NCI-H446 (cell line): ENCODE measurements at places on chromosomes 2 and 18.

DNA sequence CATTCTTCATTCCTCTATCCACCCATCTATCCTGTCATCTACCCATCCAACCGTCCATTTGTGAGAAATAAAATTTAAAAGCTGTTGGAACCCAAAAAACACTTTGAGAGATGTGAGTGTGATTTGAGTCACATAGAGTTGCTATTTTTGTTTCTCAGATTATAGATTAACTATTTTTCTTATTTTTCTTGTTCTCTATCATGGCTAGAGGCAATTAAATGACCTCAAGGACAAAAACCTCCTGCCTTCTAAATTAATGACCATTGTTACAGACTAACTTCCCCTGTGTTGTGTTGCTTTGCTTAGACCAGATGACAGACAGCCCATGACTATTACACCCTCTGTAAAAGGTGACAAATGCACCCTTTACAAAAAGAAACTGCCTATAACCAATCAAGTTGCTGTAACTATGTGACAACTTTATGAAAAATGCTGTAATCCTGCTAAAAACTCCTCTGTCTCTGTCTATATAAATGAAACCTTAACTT, 207.9 kb upstream of the CXCR4 start:
- no peak for DNase-seq

DNA sequence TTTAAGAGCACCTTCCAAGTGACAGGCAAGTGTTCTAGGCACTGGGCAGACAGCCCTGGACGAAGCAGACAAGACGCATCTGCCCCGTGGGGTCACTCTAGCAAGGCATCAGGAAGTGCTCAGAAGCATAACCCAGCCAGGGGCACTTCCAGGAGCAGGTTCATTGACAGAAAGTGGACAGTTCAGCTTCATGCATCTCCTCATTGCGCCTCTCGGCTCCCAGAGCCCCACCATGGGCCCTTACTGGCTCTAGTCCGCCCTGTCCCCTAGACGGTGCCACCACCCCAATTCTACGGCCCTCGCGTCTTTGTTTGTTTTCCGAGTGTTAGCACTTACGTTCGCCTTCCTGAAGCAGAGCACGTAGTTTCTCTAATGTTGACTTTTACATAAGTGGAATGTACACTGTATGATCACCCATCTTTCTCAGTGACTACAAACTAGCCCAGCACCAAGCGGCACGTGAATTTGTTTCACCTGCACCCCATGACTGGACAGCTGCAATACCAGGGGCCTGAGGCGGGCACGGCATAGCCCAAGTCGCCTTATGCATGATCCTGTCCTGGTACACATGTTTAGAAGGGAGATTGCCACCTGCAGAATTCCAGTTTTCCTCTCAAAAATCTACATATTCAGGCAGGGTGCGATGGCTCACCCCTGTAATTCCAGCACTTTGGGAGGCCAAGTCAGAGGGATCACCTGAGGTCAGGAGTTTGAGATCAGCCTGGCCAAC, 33.2 kb downstream of the SNED1 start:
- no peak for DNase-seq

- no peak for DNase-seq
Observed at GRCh38 chr2:158273791-158274190, 172.1 kb downstream of the UPP2 start.

DNA sequence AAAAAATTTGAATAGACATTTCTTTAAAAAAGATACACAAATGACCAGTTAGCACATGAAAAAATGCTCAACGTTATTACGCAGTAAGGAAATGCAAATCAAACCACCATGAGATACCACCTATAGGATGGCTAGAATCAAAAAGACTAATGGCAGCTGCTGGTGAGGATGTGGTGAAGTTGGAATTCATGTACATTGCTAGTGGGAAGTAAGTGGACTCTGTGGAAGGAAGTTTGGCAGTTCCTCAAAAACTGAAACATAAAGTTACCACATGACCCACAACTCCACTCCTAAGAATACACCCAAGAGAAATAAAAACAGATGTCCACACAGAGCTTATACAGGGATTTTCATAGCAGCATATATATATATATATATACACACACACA, 51.2 kb downstream of the MBP start:
- DNase-seq, result no peak

DNA sequence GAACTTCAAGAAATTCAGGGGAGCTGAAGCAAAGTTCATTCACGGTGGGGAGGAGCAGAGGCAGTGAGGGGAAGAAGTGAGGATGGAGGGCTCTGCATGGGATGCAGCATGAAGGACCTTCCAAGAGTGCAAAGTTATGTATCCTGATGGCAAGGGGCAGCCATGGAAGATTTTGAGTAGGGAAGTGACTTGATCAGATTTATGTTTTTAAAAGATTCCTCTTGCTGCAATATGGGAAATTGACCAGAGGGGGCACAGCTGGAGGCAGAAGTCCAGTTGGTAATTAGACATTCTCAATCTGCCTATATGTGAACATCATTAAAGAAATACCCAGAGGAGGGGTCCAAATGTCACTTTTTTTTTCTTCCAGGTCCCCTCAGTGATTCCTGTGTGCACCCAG, 21.5 kb upstream of the ANXA4 start:
- no peak for DNase-seq

GRCh38 chr18:74604774-74605173, 7.1 kb downstream of the ZNF407 start:
- DNase-seq, result no peak

GRCh38 chr18:36382854-36383253, 85.3 kb downstream of the FHOD3 start:
- no peak for DNase-seq

DNA sequence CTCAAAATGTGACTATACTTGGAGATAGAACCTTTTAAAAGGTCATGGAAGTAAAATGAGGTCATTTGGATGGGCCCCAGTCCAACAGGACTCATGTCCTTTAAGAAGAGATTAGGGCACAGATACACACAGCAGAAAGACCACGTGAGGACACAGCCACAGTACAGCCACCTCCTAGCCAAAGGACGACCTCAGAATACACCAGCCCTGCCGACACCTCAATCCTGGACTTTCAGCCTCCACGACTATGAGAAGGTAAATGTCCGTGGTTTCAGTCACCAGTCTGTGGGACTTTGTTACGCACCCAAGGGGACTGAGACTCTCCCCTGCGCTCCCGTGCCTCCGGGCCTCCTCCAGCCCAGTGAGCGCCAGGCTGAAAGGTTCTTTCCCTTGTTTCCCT, 30.2 kb upstream of the HPCAL1 start:
- DNase-seq, result no peak

DNA sequence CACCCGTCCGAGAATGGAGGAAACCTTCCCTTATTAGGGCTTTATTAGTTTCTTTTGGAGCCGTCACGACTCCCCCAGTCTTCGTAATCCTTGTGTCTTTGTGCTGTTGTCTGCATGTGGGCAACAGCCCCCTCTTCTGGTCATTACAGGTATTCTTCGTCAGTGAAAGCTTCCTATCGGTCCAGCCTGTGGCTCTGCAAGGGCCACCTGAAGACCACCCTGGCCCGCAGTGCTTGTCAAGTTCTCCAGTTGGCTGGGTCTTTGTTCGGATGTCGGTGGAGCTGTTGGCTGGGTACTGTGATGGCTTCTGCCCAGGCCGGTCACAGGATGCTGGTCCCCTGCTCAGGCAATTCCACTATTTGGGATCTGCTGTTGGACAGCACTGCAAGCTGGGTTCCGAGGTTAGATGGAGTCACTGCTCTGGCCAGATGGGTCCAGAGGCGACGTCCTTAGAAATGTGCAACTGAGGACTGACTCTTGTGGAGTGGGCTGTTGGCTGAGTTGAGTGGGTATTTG, 19.2 kb downstream of the E2F6 start:
- peak; percentile 31 for DNase-seq

DNA sequence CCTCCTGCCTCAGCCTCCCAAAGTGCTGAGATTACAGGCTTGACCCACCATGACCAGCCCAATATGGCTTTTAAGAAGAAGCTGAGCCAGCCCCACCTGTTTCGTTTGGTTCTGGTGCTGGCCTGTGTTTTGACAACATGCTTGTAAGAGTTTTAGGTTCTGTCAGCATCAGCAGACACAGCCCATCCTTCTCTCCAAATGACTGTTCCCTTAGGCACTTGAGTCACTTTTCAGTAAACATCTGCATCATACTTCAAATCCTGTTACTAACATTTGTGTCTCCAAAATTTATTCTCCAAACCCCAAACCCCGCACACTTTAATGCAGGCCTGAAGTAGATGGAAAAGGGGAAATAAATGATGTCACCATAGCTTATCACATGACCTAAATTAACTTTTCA, 1118.5 kb downstream of the TSN start:
- DNase-seq, result no peak

DNA sequence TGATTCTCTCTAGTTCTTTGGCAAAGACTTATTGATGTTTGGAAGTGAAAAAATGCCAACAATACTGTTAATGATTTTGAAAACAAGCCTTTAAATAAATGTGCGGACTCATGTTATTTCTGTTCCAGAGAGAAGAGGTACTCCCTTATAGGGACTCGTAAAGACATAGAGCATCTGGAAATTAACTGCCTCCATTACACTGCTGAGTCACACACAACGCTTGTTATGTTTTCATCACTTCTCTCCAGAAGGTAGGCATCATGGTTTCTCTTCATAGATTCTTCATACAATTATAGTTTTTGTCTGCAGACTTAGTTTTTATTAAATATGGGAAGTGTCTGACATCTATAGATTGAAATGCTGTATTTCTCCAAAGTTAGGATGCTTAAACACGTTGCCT, 302.5 kb upstream of the EPC2 start:
- no peak for DNase-seq

- DNase-seq, result no peak
Observed at GRCh38 chr2:137824501-137824900, 139.8 kb upstream of the HNMT start.

- DNase-seq, result no peak
Observed at GRCh38 chr2:241767464-241768250, 9.0 kb upstream of the GAL3ST2 start.

DNA sequence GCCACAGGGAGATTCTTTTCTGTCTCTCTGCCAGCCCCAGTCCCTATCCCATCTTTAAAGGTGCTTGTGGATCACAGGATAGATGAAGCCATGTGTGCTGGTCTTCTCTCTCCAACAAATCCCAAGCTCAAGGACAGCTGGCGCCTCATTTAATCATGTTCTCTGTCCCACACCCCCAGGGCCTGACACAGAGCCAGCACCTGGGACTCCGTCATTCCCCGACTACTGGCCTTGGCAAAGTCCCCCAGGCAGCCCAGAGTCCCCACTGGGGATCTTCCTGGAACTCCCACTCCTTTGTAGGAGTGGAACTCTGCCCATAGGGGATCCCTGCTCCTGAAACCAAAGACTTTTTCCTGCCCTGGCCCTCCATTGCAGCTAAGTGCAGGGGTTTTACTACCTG, 60.8 kb downstream of the MTHFD2 start:
- DNase-seq, result no peak

DNA sequence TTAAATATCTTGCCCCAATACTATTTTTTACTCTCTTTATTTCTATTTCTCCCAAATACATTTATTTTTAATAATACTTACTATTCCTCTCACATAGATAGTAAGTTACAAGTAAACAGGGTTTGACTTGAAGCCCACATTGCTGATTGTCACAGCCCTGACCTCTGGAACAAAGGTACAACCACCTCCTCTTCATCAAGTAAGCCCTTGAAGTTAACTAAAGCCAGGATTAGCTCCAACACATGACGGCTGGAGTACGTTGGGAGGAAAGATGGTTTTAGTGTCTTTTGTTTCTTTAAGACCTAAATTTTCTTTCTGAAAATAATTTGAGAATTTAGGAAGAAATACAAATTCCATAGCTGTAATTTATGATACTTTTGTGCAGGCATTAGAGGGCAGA, 949 bp downstream of the MYOM1 start:
- no peak for DNase-seq

DNA sequence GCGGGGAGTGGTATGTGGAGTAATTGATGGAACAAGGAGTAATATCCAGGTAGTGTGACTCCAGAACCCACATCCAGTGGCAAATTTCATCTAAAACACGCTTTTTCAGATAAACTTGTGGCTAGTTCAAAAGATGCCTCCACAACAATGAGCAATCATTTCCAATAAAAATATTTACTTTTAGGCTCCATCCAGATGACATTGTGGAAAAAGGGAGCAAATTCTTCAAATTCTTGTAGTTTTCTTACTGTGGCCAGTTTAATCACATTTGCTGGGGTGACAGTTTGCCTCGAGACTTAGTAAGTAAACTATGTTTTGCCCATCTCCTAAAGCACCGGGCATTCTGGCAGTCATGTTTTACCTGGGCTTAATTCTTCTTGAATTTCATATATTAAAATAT, 243.6 kb downstream of the IRS1 start:
- DNase-seq, result no peak
